SK-N-SH (cell line): ENCODE measurements at places on chromosomes 1 and 21.

- DNase-seq, result no peak
Observed at GRCh38 chr21:27817074-27817473, 850.2 kb upstream of the ADAMTS5 start.

GRCh38 chr1:149916193-149916897 lies 1.3 kb downstream of the SV2A start:
- no peak for DNase-seq

DNA sequence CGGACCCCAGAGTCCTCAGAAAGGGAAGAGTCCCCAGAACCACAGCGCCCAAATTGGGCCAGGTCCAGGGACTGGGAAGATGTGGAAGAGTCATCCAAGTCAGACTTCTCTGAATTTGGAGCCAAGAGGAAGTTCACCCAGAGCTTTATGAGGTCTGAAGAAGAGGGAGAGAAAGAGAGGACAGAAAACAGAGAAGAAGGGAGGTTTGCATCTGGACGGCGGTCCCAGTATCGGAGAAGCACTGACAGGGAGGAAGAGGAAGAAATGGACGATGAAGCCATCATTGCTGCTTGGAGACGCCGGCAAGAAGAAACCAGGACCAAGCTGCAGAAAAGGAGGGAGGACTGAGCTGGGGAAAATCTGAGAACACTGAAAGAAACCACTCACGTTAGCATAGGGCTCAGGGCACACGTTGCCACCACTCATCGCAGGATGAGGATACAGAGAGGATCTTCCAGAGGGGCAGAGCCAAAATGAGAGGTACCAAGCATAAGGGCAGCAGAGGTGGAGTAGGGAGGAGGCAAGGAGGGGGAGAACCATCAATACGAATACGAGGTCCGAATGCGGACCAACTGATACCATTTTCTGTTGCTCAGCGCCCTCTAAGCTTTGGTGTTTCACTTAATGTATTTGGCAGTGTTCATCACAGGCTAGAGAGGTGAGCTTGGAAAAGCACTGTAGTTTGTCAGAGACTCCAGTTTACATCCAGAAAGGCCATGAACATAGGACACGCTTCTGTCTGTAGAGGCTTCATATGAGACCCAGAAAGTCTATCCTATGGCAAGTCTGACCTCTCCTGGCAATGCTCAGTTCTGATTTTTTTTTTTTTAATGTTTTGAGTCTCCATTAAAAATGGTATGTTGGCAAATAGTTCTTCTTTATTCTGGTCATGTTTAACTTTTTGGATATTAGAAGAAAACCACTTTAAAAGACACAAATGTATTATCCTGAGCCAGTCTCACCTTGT lies 34.7 kb downstream of the STYXL2 start:
- DNase-seq, result no peak

DNA sequence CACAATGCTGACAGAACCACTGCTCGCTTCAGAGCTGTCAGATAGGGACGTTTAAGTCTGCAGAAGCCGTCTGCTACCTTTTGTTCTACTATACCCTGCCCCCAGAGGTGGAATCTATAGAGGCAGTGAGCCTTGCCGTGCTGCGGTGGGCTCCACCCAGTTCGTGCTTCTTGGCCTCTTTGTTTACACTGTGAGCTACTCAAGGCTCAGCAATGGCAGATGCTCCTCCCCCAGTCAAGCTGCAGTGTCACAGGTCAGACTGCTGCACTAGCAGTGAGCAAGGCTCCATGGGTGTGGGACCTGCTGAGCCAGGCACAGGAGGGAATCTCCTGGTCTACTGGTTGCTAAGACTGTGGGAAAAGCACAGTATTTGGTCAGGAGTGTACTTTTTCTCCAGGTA lies 47.1 kb downstream of the LEPR start:
- no peak for DNase-seq
